AG09319 (cell line): ENCODE measurements at places on chromosomes 6 and 20.

DNA sequence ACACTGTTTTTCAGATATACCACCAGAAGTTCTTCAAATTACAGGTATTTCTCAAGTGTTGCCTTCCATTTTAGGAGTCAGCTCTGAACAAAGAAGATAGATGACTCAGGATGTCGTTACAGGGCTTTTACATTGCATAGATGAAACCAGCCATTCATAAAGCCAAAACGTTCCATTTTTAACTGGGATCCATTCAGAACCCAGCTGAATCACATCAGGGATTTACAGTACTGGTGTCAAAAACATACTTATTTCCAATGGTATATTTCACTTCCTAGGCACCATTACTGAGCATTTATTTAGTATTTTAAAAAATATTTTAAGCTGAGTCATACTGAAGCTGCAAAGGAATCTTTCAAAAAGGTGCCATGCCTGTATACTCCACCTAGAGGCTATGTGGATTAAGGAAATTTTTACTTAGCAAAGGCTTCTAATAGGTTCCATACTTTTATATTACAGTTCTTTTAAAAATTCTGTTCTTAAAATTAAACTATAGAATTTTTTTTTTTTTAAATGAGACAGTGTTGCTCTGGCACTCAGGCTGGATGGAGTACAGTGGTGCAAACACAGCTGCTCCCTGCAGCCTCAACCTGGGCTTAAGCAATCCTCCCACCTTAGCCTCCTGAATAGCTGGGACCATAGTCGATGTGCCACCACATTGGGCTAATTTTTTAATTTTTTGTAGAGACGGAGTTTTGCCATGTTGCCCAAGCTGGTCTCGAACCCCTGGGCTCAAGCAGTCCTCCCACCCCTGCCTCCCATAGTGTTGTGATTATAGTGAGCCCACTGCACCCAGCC is 2.6 kb downstream of the ASF1A start:
- no peak for DNase-seq

GRCh38 chr6:43757966-43758616 is 11.9 kb upstream of the VEGFA start:
- DNase-seq, result no peak

GRCh38 chr6:324729-325125 is 32.4 kb downstream of the DUSP22 start:
- no peak for DNase-seq

DNA sequence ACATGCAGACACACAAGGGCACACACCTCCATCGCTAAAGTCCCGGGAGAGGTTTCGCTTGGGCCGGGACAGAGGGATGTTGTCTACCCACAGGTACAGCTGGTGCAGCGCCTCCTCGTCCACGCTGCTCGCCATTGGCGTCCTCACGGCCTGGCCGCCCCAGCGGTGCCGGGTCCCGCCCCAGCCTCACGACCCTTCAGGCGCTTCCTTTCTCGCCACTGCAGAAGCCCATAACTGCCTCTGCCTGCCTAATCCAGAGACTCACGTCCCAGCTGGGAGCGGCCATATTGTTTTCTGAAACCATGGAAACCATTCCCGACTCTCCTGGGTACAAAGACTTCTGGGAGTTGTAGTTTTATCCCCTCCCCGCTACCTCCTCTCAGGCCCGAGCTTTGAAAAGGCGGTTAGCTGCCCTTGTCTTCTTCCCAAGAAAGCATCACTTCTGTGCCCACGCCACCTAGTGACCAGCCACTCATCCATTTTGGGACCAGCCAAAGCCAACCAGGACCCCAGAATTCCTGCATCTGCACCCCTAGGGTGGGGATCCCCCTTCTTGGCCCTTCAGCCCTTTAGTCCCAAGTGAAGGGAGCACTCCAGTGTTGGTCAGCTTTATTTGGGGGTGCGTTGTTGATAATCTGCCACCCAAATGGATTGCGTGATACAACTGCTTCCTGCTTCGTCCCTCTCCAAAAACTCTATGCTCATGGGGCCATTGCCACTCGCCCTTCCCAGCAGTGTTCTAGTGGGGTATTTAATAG is at the start of gene SPEF1:
Gene SPEF1 (minus strand): TSS at position 296 of the 758 bp plus-strand sequence. CDS start 161 bp downstream, at position 135.
- DNase-seq, result peak; percentile 79

- DNase-seq, result no peak
These were observed 100.5 kb upstream of the ARID1B start for GRCh38 chr6:156676721-156677120.

- no peak for DNase-seq
These were observed 445.7 kb downstream of the CDC5L start for GRCh38 chr6:44833248-44833647.
